Dorsolateral prefrontal cortex (tissue), 122 donors: ENCODE measurements at places on chromosomes 11 and 22.

DNA sequence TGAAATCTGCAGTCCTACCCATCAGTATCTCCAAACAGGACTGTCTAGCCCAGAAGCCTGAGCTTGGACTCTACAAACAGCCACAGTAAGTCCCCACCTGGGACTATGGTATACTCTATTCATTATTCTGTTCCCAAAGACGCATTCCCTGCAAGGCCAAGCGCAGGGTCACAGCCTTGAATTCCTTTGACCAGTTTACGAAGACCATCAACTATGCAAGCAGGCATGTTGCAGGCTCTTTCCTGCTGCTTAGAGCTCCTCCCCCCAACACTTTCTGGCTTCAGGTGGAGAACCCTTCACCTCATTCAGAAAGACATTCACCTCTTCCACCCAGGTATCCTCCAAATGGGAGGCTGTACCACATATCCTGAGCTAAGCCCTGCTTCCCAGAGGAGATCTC, 62.5 kb downstream of the TIMP3 start:
- DNase-seq: no peak

DNA sequence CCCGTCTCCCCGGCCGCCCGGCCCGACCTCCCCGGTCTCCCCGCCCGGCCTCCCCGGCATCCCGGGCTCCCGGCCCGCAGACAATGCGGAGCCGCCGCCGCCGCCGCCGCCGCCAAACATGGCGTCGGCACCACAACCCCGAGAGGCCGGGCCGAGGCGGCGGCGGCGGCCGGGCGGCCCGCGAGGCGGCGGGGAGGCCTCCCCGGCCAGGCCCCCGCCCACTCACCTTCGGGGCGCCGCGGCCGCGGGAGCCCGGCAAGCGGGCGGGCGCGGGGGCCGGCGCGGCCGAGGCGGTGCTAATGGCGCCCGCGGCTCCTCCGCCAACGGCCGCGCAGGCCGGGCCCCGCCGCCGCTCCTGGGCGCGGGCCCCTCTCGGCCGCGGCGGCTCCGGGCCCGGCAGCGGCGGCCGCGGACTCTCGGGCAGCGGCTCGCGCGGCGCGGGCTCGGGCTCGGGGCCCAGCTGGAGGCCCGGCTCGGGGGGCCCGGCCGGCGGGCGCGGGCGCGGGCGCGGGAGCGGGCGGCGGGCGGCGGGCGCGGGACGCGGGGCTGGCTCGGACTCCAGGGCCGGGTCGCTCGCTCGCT, 311 bp downstream of the BRD1 start:
- DNase-seq: no peak

DNA sequence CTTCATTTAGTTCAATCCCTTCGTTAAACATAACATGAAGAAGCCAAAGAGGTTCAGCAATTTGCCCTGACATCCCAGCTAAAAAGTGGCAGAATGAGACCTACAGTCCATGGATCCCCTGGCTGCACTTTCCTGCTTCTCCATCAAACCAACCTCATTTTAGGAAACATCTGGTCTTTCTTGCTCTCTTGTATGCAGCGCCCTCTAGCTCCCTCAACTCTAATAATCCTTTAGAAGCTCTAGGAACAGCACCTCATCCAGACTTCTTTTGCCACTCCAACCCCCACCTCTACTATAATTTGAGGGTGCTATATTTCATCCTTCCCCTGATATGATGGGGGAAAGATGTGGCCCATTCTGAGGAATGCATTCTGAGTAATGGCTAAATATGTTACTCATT, 7.4 kb downstream of the CNTF start:
- DNase-seq: no peak

- no peak for DNase-seq
Observed at GRCh38 chr11:107473792-107474191, 16.2 kb upstream of the CWF19L2 start.

DNA sequence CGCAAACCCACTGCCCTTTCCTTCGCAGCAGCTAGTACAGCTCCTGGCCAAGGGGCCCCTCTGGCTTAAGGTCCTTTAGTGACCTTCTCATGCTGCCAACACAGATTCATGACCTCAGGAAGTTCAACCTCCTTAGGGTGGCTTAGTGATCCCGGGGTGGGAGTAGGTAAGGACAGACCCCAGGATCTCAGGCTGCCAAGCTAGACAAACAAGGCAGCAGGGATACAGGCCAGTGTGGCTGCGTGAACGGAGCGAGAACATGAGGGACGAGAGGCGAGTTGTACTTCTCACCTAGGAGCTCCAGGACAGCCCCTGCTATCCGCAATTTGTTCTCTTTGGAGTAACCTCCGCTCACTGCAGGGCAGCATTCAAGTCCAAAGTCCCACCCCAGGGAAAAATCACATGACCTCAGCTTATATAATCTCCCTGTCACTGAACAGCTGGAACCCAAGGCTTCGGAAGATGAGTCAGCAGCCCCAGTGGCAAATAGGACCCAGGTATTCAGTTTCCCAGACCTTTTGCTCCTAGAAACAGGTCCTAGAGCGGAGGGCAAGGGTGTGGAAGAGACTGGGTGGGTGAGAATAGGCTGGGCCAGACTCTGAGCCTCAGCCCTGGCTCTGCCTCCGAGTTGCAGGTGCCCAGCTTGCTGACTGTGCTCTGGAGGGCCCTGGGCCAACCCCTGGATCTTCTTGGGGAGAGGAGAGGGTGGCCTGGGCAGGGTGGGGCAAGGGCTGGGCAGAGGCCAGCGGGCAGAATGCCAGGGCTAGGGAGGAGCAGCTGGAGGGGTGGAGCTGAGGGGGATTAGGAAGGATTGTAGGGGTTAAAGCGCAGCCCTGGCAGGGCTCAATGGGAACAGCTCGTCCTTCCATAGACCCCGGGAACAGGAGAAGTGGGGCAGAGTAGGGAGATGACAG, 13.1 kb downstream of the USP2 start:
- DNase-seq: no peak

GRCh38 chr11:46278387-46279125, 1.1 kb downstream of the CREB3L1 start:
- no peak for DNase-seq

DNA sequence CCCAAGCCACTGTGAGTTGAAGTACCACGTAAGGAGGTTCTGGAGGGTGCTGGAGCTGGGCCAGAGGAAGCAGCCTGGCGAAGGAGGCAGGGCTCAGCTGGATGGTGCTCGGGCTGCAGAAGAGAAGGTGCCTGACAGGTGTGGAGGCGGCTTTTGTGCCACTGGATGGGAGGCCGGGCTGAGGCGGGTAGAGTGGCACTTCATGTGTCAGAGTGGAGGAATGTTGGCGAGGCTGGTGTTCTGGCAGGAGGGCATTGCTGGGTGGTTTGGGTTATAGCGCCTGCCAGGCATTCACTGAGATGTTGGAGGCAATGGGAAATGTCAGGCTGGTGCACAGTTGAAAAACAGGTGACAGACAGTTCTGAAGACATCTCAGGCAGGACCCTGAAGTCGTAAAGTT, 24.2 kb downstream of the UBE2L3 start:
- peak; percentile 5 for DNase-seq

- no peak for DNase-seq
Observed at GRCh38 chr11:64291752-64292459, 804 bp downstream of the KCNK4 start.

GRCh38 chr11:71472357-71472885, 19.4 kb downstream of the NADSYN1 start:
- DNase-seq: no peak

DNA sequence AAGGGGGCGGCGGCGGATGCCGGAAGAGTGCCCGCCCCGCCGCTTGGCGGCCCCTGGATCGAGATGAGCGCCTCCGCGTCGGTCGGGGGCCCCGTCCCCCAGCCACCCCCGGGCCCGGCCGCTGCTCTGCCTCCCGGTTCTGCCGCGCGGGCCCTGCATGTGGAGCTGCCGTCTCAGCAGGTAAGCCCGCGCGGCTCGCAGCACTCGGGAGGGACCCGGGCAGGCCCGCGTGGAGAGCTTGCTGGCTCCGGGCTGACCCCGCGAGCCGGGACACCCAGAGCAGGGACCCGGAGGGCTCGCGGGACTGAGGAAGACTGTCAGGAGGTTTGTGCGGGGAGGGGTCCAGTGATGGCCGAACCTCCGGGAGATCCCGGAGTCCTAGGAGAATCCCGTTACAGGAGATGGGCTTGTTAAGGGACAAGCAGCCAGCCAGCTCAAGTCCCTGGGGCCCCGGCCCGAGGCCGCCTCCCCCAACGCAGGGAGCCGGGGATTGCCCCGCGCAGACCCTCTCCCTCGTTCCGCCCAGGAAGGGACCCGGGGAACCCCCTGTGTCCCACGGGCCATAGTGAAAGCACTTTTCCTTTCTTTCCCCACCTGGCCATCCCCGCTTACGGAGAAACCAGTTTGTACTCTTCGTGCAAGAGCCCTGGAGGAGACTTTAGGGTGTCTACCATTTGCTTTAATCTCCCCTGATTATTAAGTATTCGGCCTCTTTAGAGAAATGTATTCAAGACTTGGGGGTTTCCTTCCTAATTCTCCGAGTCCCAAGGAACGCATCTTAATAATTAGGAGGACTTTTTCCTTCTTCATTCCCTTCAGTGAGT, 547 bp downstream of the UVRAG start:
- no peak for DNase-seq

GRCh38 chr11:113952070-113952469, 22.8 kb upstream of the HTR3A start:
- no peak for DNase-seq

- DNase-seq: peak; percentile 34
Observed at GRCh38 chr22:36764060-36764459, 11.9 kb downstream of the IFT27 start.

DNA sequence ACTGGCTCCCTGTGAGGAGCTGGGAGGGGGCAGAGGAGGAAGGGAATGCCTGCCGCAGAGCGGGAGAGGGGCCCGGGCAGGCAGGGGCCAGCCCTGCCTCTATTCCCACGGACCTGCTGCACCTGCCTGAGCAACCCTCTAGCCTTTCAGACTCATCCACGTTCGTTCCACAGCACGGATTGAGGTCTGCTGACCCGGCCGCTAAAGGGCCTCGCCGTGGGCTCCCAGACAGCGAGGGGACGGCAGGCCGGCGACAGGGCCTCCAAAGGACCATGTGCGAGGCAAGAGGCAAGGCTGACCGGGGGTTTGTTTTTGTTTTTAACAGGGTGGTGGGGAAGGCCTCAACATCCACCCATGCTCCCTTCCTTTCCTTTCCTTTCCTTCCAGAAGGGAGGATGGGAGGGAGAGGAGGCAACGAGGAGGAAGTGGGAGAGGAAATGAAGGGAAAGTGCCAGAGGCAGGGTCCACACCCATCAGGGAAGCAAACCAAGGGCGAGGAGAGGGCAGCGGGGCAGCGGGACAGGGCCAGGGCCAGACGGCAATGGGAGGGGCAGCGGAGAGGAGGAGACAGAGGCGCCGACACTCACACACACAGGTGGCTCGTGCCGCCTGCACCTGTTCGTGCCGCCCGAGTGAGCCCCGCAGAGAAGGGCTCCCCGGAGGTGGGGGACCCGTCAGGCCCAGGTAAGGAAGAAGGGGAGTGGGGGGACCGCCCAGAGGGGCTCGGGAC, 7.5 kb downstream of the LRFN4 start:
- DNase-seq: no peak

GRCh38 chr22:49916831-49917230, 1.4 kb downstream of the ALG12 start:
- DNase-seq: no peak

DNA sequence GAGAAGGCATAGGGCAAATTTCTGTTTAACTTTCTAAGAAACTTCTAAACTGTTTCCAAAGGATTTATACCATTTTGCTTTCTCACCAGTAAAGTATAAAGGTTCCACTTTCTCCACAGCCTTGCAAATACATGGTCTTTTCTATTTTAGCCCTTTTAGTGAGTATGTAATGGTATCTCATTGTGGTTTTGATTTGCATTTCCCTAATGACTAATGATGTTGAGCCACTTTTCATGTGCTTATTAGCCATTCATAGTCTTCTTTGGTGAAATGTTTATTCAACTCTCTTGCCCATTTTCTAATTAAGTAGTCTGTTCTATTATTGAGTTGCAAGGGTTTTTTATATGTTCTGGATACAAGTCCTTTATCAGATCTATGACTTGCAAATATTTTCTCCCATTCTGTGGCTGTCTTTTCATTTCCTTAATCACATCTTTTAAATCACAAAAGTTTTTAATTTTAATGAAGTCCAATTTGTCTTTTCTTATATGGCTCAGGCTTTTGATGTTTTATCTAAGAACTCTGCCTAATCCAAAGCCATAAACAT, 83.8 kb upstream of the KCNQ1OT1 start:
- no peak for DNase-seq

DNA sequence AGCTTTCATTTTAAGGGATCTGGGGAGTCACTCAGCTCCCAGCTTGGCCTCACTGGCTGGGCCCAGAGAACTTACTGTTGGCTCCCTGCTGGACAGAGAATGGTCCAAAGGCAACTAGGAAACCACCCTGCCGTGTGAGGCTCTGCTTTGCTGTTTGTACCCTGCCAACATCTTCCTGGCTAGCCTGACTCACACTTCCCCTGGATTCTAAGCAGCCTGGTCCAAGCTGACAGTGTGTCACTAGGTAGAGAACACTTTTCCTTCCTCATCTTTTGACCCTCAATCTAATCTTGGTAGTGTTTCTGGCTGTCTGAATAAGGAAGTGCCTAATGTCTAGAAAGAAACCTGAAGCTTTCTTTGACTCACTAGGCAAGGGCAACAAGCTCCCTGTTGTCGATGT, 76.7 kb downstream of the FAR1 start:
- DNase-seq: no peak

- DNase-seq: no peak
Observed at GRCh38 chr22:39622881-39623367, 52.4 kb downstream of the CACNA1I start.

DNA sequence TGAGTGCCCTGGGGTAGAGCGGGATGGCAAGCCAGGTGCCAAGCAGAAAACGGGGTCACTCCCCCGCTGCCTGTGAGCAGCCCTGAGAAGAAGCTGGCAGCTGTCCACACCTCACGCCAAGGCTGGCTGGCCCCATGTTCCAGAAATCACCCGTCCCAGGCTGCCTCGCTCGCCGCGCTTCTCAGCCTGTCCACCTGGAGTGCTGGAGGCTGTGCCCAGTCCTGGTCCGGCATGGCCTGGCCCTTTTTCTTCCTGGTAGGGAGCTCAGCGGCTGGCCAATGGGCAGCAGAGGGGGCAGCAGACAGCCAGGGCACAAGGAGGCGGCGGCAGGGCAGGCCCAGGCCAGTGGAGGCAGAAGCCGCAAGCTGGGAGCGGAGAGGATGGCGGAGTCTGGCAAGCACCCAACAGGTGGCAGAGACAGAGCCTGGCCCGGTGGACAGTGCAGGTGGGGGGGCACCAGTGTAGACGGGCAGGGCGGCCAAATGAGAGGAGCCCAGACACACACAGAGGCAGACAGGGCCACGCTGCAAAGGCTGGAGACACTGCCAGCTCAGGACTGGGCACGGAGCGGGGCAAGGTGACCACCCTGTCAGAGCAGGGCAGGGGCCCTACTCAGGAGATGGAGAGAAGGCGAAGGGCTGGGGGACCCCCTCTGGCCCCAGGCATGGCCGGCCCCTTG, 37.2 kb upstream of the TH start:
- peak; percentile 41 for DNase-seq

DNA sequence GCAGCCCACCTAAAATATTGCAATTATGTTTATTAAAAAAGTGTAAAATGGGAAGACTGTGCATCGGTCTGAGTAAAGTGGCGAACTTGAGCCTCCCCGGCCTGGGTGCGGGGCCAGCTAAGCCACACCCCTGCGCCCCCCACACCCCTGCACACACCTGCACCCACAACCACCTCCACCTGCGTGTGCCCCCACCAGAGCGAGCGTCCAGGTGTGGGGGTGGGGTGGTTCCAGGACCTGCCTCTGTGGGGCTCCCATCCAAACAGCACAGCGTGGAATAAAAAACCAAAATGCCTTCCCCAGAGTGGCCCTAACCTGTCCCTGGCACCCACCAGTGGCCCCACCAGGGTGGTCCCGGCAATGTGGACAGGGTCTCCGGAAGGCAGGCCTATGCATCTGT, 30.1 kb upstream of the CARS1 start:
- no peak for DNase-seq
